ENCODE measurements at places on chromosomes 6 and 20. TPM values are rescaled to one million over a fixed set of nuclear protein-coding genes. Genes with fewer than 3 reads are reported as not detected.

LY6G6D gene
- not detected for total RNA-seq

GRCh38 chr6:154249499-154250298 lies 106.9 kb downstream of the IPCEF1 start:
- no peak overlapping the region for H3K4me3 ChIP-seq
- no peaks in the 10 kb centered on the region for H3K4me1 ChIP-seq
- peak overlapping the region; percentile 3 for H3K27ac ChIP-seq
- no peak for DNase-seq
- no peaks in the 10 kb centered on the region for H3K36me3 ChIP-seq
- no peaks in the 10 kb centered on the region for H3K27me3 ChIP-seq

GRCh38 chr6:21522143-21522747 lies 71.3 kb upstream of the SOX4 start:
- no peak overlapping the region for H3K4me3 ChIP-seq
- no peaks in the 10 kb centered on the region for H3K4me1 ChIP-seq
- H3K36me3 ChIP-seq: no peaks in the 10 kb centered on the region
- DNase-seq: no peak

TGM2 gene
- 157 TPM for total RNA-seq

GRCh38 chr20:18805881-18806280 lies 7.7 kb upstream of the SCP2D1 start:
- no peaks in the 10 kb centered on the region for H3K27me3 ChIP-seq
- no peak for DNase-seq
- H3K4me1 ChIP-seq: no peaks in the 10 kb centered on the region
- no peaks in the 10 kb centered on the region for H3K36me3 ChIP-seq

OOEP gene
- total RNA-seq: not detected

MCM9 gene
- total RNA-seq: 13.6 TPM

TRDN gene
- total RNA-seq: 1.9 TPM

DNA sequence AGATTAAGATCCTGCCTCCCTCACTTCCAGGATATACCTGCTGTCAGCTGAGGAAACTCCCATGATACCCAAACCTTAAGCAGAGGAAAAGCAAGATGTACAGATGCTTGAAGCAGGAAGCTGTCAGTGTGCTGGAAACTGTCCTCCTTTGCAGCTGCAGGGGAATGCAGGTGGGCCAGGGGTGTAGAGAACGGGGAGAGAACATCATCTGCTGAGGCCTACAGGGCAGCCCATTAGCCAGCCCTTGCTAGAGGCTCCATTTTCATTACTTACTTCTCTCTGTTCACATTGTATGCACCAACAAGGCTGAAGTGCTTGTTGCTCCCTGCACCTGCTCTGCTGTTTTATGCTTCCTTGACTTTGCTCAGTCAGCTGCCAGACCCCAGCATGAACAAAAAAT lies 119.1 kb downstream of the PRND start:
- no peaks in the 10 kb centered on the region for H3K4me1 ChIP-seq
- no peak overlapping the region for H3K4me3 ChIP-seq
- DNase-seq: no peak
- no peak overlapping the region for H3K27ac ChIP-seq

- H3K27me3 ChIP-seq: no peaks in the 10 kb centered on the region
- H3K4me1 ChIP-seq: no peaks in the 10 kb centered on the region
- no peaks in the 10 kb centered on the region for H3K36me3 ChIP-seq
- H3K4me3 ChIP-seq: no peak overlapping the region
Observed at GRCh38 chr6:40550202-40551101, 36.7 kb downstream of the LRFN2 start.

SPINT4 gene
- total RNA-seq: not detected

DNA sequence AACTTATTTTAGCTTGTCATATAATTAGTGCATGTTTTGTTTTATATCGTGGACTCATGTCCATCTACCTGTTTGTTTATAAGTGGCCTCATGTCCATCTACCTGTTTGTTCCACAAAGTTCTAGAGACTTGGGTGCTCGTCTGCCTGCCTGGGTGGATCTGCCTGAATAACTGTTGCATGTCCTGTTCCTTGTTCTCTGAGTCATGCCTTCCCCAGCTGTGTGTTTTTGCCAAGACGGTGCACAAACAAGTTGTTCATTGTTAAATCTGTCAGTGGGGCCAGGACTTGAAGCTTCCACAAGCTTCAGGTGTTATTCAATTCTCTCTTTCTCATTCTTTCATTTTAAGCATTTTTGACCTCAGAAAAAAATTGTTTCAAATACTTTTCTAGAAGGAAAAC lies 358.0 kb upstream of the CITED2 start:
- DNase-seq: peak; percentile 75
- H3K27ac ChIP-seq: peak overlapping the region; percentile 51
- no peaks in the 10 kb centered on the region for H3K27me3 ChIP-seq
- H3K4me3 ChIP-seq: no peak overlapping the region
- H3K4me1 ChIP-seq: no peaks in the 10 kb centered on the region

HEY2 gene
- 5.3 TPM for total RNA-seq

PI3 gene
- total RNA-seq: 1.5 TPM

- no peak overlapping the region for H3K4me3 ChIP-seq
- no peaks in the 10 kb centered on the region for H3K27me3 ChIP-seq
- no peaks in the 10 kb centered on the region for H3K36me3 ChIP-seq
- DNase-seq: no peak
- H3K4me1 ChIP-seq: no peaks in the 10 kb centered on the region
Observed at GRCh38 chr6:150243620-150244314, 100.9 kb downstream of the PPP1R14C start.

DNA sequence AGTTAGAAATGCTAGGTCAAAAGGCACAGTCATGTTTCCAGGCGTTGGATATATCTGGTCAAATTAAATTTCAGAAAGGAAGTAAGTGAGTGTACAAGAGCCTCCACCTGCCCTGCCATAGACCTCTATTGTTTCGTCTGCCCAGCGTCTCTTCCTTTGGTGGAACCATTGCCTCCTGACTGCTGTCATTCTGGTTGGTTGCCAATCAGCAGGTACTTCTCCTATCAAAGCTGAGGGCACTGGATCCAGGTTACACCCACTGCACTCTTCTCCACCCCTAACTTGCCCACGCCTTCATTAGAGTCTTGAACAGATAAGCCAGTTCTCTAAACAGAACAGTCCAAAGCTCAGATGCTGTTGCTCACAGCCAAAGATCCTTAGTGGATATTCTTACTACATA lies 2.6 kb upstream of the WFDC5 start:
- no peaks in the 10 kb centered on the region for H3K4me1 ChIP-seq
- no peaks in the 10 kb centered on the region for H3K27me3 ChIP-seq
- DNase-seq: no peak
- no peaks in the 10 kb centered on the region for H3K36me3 ChIP-seq

DNA sequence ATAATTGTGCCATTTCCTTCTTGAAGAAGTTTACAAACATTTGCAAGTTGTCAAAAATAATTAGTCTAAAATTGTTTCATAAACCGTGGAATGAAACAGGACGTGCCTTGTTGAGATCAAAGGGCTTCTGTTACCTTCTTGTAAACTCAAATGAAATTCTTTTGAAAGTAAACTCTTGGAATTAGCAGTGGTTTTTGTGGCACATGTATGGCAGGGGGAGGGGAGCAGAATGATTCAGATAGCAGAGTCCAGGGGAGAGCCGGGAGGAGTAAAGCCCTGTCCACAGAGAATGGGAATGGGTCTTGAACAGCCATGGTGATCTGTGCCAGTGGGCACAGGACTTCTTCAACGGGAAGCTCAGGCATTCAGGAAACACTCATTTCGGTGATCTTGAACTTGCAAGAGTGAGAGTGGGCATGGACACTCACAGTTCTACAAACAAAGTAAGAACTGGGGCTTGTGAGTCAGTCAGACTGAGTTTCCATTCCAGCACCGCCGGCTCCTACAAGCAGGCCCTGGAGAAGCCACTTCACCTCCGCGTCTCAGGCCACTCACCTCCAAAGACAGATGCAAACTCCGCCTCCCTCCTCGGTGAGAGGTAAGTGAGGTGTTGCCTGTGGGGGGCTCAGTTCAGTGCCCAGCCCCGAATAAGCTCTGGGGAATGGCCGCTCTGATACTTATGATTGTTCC lies 143.1 kb downstream of the CDH26 start:
- no peak overlapping the region for H3K27ac ChIP-seq
- no peak for DNase-seq
- no peaks in the 10 kb centered on the region for H3K36me3 ChIP-seq
- H3K4me1 ChIP-seq: no peaks in the 10 kb centered on the region
- no peak overlapping the region for H3K4me3 ChIP-seq
- H3K27me3 ChIP-seq: no peaks in the 10 kb centered on the region

GRCh38 chr6:26156850-26157250 lies 69.6 kb downstream of the HFE start:
- H3K27me3 ChIP-seq: no peaks in the 10 kb centered on the region
- no peaks in the 10 kb centered on the region for H3K36me3 ChIP-seq
- H3K4me1 ChIP-seq: no peaks in the 10 kb centered on the region
- H3K4me3 ChIP-seq: peak overlapping the region; percentile 81
